NCI-H2081 (cell line): ENCODE measurements at places on chromosomes 13 and 19.
A peak's percentile ranks its signal among the peaks of the same experiment; 100 is the strongest.

GRCh38 chr19:50275577-50276368 is 53.4 kb downstream of the KCNC3 start:
- no peak for DNase-seq

DNA sequence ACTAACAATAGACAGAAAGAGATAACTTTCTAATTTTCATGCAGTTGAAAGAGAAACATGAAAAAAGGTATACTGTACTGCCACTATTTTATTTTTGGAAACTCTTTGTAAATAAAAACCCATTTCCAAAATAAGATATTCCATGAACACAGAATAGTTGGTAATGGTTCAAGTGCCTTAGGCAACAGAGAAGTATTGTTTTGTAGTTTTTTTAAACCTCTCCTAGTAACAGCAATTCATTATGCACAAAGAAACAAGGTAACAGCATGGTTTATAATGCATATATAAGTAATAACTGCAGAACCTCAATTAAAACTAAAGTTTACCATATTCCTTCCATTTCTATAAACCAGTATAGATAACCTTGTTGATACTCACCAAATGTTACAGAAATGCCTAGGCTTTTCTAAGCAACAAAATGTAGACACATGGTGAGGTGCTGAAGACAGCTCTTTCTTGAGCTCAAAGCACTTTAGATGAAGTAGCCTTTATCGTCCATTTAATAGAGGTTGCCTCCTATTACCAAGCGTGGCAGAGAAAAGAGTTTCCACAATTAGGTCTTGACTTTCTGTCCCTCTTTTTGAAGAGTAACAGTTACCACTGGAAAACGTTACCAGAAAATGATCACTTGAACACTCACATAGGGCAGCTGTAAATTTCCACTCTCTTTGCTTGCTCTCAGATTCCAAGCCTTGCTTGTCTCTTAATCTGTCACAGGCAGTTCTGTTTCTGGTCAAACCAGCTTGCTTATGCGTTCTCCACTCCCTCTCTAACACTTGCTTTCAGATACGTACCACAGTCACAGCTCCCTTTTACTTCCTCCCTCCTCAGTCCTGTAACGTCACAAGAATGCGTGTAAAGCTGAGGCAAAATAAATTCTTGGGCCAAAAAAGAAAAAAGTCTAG is 42.9 kb downstream of the CAB39L start:
- no peak for DNase-seq

GRCh38 chr13:47478985-47479384 is 522.1 kb downstream of the SUCLA2 start:
- DNase-seq: peak; percentile 37

- no peak for DNase-seq
Measured at GRCh38 chr13:54016542-54016941, 987.9 kb downstream of the OLFM4 start.

DNA sequence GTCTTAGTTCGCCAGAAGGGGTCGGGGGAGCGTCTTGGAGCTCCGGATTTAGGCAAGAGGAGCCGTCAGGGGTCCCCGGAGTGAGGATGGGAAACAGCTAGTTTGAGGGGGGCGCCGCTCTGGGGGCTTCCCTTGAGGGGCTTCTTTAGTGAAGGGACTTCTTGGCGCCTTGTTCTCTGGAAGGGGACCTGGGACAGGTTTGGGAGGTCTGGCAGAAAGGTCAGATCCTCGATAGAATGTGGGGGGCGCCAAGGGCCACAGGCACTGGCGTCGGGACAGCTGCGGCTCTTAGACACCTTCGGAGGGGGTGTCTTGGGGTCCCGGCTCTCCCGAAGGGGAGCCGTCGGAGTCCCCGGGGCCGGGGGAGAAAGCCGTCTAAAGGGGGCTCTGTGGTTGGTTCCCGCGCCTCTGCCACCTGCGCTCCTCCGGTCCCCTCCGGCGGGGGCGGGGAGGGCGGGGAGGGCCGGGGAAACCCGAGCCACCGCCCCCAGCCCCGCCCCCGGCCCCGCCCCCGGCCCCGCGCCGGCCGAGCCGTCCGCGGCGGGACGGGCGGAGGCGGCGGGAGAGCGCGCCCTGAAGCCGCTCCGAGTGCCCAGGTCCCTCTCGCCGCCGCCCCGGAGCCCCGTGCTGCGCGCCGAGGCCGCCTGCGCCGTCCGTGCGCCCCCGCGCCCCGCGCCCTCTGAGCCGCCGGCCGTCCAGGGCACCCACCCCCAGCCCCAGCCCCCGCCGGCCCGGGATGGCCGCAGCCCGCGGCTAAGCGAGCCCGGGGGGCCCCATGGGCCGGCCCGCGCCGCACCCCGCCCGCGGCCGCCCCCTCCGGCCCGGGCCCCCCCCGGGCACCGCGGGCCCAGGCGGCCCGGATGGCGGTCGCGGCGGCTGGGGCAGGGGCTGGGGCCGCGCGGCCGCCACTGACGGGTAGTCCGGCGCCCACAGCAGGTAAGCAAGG is at the start of gene NRTN:
TSS of gene NRTN (plus strand) at position 552 of the 946 bp plus-strand sequence. CDS start 19,099 bp downstream, outside the sequence.
- DNase-seq: peak; percentile 27
